Cerebellar cortex (tissue), 1 donor: ENCODE measurements at places on chromosomes 1 and 21.

DNA sequence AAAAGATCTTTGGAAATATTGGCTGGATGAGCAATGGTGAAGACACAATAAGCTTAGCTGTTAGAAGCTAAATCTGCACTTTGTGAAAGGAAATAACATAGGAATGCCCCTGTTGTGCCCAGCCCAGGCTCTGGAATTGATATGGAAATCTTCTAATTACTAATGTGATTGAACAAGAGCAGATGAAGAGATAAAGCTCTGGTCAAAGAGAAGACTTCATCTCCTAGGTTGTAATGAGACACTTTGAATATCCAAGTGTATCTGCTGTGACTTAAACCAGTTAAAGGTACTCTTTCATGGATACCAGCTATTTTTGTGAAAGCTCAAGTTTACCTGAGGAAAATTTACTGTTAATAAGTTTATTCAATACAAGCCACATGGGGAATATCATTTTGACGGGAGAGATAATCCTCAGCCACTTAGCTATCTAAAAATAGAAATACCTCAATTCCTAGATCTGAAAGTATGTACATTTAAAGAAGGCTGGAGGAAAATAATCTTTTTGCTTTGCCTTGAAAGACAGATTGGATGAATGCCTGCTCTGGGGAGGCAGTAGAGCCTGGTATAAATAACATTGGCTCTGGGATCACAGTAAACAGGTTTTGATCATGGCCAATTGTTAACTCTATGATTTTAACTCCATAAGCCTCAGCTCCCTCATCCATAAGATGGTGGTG, 494.0 kb upstream of the B3GALT2 start:
- no peak for DNase-seq

DNA sequence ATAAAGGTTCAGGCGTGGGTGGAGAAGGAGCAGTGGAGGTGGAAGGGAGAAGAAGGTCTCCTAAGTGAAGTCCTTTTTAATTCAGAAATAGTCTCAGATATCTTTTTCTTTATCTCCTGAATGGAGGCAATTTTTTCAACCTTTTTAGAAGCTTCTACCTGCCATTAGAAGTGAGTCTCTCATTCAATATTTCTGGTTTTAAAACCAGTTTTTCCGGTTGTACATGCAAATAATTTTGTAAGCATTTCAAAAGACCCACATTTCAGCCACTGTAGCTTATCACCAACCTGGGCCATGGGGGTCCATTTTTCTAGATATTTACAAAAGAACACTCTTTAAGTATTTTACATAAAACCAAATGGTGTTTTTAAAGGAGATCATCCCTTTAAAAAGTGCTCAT, 1280.2 kb downstream of the NCAM2 start:
- DNase-seq, result no peak

DNA sequence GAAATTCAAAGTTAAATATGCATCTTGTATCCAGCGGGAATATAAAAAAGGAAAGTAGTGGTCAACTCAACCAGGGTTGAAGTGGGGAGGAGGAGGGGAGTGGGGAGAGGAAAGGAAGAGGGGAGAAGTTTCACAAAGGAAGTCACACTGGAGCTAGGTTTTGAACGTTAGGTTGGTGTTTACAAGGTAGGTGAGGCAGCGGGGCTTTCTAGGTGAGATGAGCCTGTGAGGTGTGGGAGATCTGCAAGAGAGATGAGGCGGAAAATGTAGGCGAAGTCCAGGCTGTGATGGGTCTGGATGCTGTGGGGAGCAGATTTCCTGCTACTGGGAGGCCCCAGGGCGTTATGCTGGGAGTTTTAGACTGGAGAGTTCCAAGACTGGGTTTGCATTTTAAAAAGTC, 36.1 kb upstream of the IL20 start:
- no peak for DNase-seq

GRCh38 chr1:58611861-58612385, 34.9 kb upstream of the TACSTD2 start:
- no peak for DNase-seq

- no peak for DNase-seq
Observed at GRCh38 chr1:44717156-44717555, 13.8 kb downstream of the RNU5D-1 start.

DNA sequence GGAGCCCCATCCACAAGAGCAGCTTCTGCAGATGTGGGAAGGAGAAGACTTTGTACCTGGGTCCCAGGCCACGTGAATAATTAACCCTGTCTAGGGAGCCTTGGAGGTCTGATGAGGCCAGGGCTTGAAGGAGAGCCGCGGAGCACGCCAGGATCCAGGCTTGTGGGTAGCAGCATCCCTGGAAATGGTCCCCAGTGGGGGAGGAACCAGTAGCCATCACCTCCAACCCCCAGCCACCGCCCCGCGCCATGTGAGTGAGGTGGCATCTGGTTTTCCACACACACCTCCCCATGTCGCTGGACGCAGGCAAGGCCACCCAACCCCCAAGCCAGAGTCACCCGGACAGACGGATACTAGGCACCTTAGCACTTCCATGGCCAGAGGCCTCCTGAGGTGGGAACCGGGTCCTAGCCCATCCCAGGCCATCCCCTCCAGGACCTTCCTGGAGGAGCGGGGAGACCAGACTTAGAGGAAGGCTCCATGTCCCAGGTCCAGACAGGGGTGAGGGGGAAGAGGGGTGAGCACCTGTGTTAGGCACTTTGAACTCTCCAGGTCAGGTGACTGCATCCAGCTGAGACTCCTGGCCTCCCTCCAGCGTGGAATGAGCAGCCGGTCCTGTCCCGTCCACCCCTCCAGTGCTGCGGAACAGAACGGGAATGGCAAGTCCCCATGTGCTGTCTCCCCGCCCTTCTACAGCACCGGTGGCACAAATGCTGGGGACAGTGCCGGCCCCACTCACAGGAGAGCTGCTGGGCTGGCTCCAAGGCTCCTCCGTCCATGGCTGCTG, 53.2 kb downstream of the RIPK4 start:
- no peak for DNase-seq

DNA sequence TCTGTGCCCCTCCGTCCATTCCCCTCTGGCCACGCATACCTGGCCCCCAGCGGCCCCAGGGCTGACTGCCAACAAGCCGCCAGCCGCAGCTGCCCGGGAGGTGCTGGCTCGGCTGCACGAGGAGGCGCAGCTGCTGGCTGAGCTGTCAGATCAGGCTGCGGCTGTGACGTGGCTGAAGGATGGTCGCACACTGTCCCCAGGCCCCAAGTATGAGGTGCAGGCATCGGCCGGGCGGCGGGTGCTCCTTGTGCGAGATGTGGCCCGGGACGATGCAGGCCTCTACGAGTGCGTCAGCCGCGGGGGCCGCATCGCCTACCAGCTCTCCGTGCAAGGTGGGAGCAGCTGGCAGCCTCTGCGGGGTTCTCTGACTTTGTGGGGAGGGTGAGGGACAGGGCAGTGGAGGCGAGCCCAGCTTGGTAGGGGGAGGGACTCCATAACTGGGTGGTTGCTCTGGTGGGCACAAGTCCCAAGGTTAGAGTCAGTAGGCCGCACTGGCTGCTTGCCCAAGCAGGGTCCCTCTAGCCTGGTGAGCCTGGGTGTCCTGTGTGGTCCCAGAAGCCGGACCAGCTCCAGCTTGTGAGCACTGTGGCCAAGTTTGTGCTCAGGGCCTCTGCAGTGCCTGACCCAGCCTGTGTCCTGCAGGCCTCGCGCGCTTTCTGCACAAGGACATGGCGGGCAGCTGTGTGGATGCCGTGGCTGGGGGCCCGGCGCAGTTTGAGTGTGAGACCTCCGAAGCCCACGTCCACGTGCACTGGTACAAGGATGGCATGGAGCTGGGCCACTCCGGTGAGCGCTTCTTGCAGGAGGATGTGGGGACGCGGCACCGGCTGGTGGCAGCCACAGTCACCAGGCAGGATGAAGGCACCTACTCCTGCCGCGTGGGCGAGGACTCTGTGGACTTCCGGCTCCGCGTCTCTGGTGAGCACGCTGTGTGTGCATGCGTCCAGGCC, 8.8 kb downstream of the OBSCN start:
- no peak for DNase-seq

GRCh38 chr1:23625459-23625858, 66.1 kb upstream of the RPL11 start:
- no peak for DNase-seq

DNA sequence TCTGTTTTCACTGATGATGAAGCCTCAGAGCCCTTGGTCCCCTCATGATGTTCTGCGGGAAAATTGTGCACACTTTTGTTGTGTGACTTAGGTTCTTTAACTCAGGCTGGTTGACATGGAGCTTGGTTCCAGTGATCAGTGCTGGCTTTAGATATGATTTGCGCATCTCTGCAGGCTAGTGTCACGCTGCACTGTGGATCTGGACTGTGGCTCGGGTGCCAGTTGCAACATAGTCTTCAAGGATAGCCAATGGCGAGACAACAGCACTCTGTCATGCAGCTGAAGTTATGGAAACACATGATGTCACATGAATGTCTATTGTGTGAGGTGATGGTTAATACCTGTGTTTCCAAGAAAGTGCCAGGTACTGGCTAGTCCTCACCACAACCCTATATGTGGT, 56.7 kb downstream of the DDR2 start:
- no peak for DNase-seq

DNA sequence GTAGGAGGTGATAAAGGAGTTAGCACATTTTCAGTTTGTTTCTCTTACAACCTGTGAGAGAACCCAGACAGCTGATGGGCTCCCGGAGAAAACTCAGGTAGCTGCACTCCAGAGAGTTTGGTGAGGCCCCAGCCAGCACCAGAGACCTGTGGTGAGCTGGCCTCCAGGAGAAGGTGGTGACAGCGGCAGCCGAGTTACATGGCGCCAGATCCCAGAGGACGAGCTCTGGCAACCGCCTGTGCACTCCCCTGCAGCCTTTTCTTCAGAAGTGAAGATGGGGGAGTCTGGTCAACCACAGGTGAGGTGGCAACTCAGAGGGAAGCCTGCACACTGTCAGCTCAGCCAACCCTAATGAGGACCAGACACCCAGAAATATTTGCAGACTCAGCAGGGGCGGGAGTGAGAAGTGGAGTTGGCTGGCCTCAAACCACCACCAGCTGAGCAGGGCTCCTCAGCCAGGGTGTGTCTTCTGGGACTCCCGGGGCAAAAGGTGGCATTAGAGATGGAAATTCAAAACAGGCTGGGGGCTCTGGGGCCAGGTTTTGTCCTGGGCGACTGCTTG, 209.7 kb downstream of the SETD4 start:
- DNase-seq, result no peak

- DNase-seq, result no peak
Observed at GRCh38 chr21:15309022-15309590, 244.3 kb upstream of the NRIP1 start.

DNA sequence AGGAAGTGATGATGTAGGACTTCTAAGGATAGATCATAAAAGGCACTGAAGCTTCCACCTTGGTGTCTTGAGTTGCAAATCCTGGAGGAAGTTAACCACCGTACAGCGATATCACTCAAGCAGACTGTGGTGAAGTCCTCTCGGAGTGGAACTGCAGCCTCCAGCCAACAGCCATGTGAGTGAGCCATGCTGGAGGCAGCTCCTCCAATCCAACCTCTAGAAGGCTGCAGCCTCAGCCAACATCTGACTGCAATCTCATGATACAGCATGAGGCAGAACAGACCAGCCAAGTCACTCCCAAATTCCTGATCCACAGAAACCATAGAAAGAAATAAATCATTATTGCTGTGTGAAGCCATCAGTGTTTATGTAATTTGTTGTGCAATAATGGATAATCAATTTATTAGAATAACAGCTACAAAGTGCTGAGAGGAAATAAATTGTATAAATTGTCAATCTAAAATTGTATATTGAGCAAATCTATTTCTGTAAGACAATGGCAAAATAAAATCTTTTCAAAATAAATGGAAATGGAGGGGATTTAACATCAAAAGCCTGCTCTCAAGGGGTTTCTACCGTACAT, 65.0 kb downstream of the PRSS38 start:
- DNase-seq, result no peak

DNA sequence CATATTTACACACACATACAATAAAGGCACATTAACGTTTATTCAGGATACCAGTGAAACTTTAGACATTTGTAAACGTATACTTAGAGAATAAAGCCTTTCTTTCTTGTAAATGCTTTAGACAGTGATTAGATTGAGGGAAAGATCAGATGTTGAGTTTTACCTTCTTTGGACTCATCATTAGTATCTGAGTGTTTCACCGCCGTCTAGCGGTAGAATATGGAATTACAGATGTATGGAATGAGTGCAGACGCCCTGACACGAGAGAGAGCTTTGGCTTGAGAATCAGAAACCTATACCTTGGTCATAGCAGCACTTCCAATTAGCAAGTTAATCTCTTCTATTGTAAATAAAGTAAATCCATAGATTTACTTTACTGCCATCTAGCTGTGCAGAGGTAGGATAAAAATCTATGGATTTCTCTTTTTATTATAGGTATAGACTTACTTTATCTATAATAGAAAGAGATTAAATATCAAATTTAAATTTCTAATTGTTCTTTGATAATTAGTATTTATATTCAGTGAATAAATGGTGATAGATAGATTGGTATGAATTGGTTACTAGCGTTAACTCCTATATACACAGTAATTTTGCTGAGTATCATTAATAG, 12.6 kb downstream of the FLG2 start:
- peak; percentile 28 for DNase-seq

DNA sequence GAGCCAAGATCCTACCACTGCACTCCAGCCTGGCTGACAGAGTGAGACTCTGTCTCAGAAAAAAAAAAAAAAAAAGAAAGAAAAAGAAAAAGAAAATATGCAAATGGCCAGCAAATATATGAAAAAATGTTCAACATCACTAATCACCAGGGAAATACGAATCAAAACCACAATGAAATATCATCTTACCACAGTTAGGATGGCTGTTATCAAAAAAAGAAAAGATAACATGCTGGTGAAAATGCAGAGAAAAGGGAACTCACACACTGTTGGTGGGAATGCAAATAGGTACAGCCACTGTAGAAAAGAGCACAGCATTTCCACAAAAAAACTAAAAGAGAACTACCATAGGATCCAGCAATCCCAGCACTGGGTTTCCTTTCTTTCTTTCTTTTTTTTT, 477.5 kb downstream of the SMYD3 start:
- no peak for DNase-seq

DNA sequence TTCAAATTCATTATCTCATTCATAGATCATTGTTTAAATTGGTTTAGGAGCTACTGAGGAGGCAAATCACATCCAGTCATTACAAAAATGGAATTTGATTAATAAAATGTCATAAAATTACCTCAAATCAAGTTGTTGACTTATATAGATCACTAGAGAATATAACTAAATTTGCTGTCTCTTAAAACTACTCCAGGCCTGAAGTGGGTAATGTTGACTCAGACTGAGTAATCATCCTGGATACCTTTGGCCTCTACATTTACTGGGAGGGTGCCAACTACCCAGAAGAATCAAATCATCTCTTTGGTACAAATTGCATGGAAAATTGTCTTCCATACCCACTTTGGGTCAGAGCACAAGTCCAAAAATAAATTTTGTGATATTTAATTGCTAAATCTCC, 191.2 kb upstream of the GREM2 start:
- no peak for DNase-seq

- DNase-seq, result no peak
Observed at GRCh38 chr1:221728037-221728505, 13.8 kb downstream of the DUSP10 start.

GRCh38 chr1:30353637-30354036, 369.7 kb downstream of the MATN1 start:
- DNase-seq, result no peak

DNA sequence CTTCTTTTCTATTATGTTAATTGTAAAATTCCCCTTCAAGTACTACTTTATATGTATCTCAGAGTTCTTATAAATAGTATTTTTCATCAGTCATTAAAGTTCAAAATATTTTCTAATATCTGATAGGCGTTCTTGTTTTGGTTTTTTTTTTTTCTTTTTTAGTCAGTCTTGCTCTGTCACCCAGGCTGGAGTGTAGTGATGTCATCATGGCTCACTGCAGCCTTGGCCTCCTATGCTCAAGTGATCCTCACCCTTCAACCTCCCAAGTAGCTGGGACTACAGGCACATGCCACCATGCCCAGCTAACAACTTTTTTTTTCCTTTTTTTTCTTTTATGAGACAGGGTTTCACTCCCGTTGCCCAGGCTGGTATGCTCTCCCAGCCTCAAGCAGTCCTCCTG, 27.3 kb downstream of the AGMAT start:
- no peak for DNase-seq
